Left cardiac atrium (tissue), 4 donors: ENCODE measurements at places on chromosomes 4 and X.
A peak's percentile ranks its signal among the peaks of the same experiment; 100 is the strongest.

DNA sequence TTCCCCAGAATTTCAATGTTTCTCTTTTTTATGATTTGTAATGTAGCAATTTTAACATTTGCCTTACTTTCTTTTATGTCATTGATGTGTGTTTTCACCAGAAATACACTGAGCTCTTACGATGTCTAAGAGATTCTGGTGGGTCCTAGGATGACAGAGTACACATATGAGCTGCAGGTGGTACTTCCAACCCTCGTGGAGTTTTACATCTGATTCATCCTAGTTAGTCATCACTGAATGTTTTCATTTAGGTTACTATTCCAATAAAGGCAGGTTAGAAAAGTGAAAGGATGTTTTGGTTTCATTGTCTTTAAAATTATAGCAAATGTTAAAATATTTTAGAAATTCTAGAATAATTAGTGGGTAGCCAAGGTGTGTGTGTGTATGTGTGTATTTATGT, 605.9 kb downstream of the ADGRL3 start:
- DNase-seq: no peak

DNA sequence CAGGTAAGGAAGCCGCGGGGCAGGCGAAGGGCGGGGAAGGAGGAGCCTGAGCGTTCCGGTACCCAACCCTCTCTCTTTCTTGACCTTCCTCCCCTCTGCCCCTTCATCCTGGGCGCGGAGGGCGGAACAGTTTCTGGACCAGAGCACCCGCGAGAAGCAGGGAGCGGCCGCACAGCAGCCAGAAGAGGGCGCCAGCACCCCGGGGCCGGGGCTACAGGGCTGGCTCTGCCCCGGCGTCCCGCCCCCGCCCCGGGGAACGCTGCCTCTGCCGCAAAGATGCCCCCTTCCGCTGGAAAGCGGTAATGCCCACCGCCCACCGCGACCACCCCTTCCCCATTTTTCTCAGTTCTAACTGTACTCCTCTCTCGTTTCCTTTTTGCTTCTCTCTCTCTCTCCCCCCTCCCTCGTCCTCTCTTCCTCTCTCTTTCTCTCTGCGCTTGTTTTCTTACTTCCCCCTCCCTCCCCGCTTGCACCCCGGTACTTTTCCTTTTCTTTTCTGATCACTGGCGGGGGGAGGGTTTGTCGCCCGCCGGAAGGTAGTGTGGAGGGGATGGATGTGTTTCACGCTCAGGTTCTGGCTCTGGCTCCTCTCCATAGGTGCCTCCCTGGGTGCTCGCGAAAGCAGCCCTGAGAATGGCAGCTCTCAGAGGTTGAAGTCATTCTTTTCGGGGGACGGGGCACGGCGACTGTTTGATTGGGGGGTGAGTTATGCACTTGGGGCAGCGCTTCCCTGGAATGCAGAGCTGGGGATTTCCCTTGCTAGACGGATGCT, 13.1 kb upstream of the PRDM8 start:
- DNase-seq: peak; percentile 90

GRCh38 chr4:3417448-3417847, 24.3 kb upstream of the HGFAC start:
- peak; percentile 14 for DNase-seq

- no peak for DNase-seq
Measured at GRCh38 chr4:65893271-65893670, 223.0 kb upstream of the EPHA5 start.

GRCh38 chr4:3135155-3136011, 60.9 kb downstream of the HTT start:
- no peak for DNase-seq

DNA sequence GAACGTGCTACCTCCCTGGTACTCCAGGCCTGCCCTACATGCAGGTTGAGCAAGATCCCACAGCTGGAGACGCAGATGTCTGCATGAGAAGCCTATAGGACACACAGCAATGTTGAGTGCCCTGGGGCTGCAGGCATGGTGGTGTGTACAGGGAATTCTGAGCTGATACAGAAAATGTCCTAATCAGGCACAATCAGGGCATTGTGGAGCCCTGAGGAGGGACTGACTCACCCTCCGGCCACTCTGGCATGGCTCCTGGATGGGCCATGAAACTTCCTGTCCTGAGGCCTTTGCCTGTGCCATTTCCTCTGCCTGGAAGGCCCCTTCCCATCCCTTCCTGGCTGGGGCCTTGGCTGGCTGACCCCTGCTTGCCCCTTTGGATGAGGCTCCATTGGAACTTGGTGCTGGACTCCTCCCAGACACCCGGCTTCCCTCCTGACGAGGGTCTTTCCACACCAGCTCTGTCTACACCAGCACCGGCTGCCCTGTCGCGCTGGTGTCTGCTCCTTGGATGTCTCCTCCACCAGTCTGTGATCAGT, 16.7 kb upstream of the AFAP1 start:
- DNase-seq: peak; percentile 78

DNA sequence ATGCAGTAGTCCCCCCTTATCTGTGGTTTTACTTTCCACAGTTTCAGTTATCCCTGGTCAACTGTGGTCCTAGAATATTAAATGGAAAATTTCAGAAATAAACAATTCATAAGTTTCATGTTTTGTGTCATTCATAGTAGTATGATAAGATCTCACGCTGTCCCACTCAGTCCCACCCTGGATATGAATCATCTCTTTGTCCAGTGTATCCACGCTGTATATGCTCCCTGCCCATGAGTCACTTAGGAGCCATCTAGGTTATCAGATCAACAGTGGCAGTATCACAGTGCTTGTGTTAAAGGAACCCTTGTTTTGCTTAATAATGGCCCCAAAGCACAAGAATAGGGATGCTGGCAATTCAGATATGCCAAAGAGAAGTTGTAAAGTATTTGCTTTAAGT, 16.2 kb upstream of the SYTL4 start:
- no peak for DNase-seq

- no peak for DNase-seq
Measured at GRCh38 chr4:124333466-124333865, 379.1 kb downstream of the ANKRD50 start.

DNA sequence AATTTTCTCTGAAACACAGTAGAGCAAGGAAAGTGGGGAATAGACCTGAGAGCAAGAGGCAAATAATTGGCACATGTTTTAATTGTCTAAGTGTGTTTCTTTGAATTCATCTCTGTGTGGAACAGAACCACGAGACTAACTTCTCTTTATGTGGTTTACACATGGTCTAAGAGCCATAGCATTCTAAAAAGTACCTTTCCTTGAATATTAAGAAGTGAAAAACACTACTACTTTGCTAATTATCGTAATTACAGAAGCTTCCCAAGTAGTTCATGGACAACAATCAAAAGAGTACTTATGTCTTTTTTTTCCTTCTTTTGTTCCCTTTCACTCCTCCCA, 2.9 kb upstream of the CYBB start:
- DNase-seq: no peak

DNA sequence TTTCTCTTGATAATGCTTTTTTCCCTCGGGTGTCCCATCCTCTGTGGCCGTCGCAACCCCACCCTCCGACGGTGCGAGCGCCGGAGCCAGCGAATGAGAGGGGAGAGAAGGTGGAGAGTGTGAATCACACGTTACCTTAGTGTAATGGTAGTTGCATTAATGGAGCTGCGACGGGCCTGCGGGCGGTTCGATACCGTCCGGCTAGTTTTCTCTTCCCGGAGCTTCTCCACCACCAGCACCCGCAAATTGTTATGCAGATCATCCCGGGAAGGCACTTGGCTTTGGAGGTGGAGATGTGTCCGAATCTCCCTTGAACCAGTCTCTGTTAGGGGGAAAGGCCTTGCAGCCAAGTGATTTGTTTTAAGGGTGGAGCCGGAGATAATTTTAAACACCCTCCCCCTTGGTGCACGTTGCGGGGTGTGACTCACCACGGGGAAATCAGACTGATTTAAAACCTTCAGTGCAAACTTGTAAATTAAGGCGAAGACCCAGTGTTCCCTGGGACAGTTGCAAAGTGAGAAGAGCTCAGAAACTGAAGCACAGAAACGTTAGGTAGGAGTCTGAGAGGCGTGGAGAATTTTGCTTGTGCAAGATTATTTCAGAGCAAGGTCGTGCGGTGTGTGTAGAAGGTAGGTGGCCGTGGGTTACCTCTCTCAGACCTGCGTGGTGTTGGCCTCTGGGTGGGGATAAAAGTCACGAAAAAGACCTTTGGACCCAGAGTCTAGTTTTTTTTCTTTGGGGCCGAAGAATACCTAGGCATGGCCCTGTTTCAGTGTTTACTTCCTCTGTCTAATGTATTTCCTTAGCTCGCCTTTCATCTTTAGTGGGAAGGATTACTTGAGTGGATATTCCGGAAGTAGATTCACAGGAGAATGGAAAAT, 1.3 kb downstream of the AFF1 start:
- peak; percentile 63 for DNase-seq
